A549 treated with dexamethasone at 1 μM for 4 hours (cell line): ENCODE measurements at places on chromosomes 5 and 9. TPM values are rescaled to one million over a fixed set of nuclear protein-coding genes. Genes with fewer than 3 reads are reported as not detected.

Gene GAPT
- not detected in 5 replicates for total RNA-seq

Gene SHISAL2B
- not detected in 5 replicates for total RNA-seq

Gene FAM151B
- 1.3 to 2.0 TPM (median 1.5 TPM) in 5 replicates for total RNA-seq

Gene LMX1B
- total RNA-seq, result 0.85 to 1.8 TPM (median 1.5 TPM) in 5 replicates

Gene ZCCHC9
- 25.5 to 28.0 TPM (median 27.6 TPM) in 5 replicates for total RNA-seq

Gene CDKN2A
- total RNA-seq, result not detected in 5 replicates

Gene RLN2
- 0.17 to 0.70 TPM (median 0.32 TPM) in 3 of 5 replicates, not detected in the others for total RNA-seq

Gene HAPLN1
- total RNA-seq, result not detected in 5 replicates

Gene CARD19
- 44.6 to 60.6 TPM (median 56.6 TPM) in 5 replicates for total RNA-seq

Gene IL17B
- total RNA-seq, result not detected in 5 replicates

Gene NDST1
- 44.3 to 71.3 TPM (median 66.2 TPM) in 5 replicates for total RNA-seq

Gene FOXD1
- total RNA-seq, result 14.5 to 16.5 TPM (median 15.8 TPM) in 5 replicates

Gene CXCL14
- total RNA-seq, result 0.18 to 0.37 TPM (median 0.33 TPM) in 5 replicates

Gene LCN10
- 0.04 TPM in 1 of 5 replicates, not detected in the others for total RNA-seq
